Neural progenitor cell (in vitro differentiated cells): ENCODE measurements at places on chromosomes 4 and X.

DNA sequence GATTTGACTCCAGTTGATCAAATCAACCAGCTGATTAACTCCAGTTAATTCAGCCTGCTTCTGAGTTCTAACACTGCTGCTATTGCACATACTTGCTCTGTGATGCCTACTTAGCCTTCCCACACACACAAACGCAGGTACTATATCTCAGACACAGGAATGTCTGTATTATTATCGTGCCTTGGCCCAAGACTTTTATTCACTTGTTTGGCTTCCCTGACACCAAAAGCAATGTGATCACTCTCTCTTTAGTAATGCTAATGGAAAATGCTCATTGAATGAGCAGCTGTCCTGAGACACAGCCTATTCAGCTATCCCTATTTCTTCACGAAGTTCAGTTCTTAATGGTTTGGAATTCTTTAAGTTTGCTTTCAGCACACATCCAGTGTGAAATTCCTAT, 356.4 kb upstream of the CXorf51A start:
- DNase-seq: no peak

GRCh38 chrX:11305641-11306040, 12.4 kb downstream of the AMELX start:
- no peak for DNase-seq

- DNase-seq: no peak
These were observed 38.6 kb downstream of the MAGEB17 start for GRCh38 chrX:16205840-16206239.

- no peak for DNase-seq
These were observed 18.0 kb upstream of the CT45A1 start for GRCh38 chrX:135695471-135695870.

GRCh38 chrX:7970428-7970827, 43.2 kb upstream of the PNPLA4 start:
- DNase-seq: no peak

DNA sequence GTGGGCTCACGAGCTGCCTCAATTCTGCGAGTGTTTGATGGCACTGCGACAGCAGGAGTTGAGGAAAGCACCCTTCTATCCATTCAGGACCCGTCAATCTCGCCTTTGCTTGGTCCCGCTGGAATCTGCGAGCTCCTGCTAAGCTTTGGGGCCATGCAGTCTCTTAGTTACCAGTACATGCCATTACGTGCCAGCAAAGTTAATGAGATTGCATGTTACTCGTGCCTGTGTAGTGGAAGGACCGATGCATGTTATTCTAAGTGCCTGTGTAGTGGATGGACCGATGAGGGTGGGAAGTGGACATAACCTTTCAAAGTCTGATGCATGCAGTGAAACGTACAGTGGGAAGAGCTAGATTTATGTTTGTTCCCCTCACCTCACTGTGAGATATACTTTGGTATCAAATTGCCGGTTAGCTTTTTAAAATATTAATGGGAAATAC, 569 bp downstream of the RPS3A start:
- DNase-seq: no peak

GRCh38 chrX:154350429-154351182, 23.8 kb downstream of the FLNA start:
- DNase-seq: no peak

- no peak for DNase-seq
These were observed 29.6 kb downstream of the AREG start for GRCh38 chr4:74474345-74475090.

DNA sequence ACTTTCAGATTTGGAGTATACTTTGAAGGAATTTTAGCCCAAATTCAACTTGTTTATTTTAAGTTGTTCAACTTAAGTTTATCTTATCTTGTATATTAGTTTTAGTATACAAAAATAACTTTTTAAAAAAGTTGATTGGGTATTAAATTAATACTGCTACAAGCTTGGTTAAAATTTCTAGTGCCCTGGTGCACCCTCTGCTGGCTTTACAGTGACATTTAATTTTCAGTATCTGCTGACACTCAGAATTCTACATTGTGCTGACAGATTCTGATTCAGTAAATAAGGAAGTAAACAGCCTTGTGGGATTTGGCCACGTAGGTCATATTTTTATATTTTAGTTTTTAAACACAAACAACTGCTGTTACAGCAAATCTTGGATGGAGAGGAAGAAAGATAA, 2.9 kb downstream of the EDA start:
- peak; percentile 14 for DNase-seq

- no peak for DNase-seq
These were observed 173.0 kb downstream of the GPC3 start for GRCh38 chrX:133812402-133812801.

DNA sequence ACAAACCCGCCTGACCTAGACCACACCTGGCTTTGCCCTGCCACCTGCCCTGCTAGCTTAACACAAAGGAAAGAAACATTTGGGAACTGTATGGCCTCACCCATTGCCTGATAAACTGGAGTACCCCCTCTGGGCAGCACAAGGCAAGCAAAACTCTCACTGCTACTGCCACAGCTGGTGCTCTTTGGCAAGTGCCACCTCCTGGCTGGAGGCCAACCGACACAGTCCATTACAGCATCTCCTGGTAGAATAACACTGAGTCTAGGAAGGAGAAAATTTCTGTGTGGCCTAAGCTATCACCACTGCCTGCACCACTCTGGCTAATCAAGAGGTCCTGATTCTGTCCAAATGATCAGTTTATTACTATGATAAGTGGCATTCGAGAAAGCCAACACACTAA, 18.9 kb upstream of the SPANXN3 start:
- DNase-seq: no peak

- DNase-seq: no peak
These were observed 557.7 kb upstream of the SLIT2 start for GRCh38 chr4:19693936-19694570.

- no peak for DNase-seq
These were observed 287.8 kb downstream of the RAPGEF2 start for GRCh38 chr4:159390648-159391047.

DNA sequence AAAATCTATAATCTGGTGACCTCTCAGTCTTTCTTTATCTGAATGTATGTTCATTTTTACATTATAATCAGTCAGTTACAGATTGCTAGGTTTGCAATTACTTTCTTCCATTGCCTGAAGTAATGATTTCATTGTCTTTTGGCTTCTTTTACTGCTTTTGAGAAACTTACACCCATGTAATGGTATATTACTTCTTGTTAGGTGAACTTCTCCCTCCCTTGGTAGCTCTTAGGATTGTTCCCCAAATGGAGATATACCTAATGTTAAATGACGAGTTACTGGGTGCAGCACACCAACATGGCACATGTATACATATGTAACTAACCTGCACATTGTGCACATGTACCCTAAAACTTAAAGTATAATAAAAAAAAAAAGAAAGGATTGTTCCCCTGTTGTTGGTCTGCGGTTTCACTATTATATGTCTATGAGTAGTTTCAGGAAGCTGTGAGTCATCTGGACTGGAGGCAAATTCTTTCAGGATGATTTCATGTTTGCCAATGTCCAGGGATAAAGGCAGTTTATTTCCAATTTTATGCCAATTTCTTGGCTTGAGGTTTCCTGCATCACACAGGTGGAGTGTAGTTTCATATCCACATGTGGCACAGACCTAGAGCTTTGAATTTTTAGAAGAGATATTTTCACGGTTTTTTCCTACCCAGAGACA, 21.8 kb downstream of the SPANXC start:
- DNase-seq: no peak

DNA sequence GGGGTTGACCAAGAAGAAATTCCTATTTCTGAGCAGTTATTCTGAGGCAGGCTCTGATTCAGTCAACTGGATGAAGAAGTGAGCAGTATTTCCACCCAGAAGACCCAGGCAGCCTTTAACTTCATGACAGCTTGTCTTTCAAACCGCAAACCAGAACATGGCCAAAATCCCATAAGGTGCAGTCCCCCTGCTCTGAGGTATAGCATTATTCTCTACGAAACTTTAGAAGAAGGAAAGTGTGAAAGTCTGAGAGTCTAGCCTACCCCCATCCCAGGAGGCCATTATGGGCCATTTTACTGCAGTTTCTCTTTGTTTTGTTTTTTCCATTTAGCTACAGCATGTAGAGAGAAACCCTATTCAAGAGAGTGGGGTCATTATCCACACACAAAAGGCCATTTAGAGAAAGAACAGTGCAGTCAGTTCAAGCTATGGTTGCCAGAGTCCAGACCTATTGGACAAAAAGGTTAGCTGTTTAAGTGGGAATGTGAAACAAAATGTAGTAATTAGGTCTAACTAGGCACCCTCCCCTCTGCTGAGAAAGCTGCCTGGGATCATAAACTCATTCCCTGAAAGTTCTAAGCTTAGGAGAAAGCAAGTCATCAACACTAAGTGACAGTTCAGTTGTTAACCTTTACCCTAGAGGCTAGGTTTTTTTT, 52.1 kb upstream of the RASGEF1B start:
- DNase-seq: peak; percentile 77

GRCh38 chrX:129636175-129636681, 18.5 kb downstream of the APLN start:
- no peak for DNase-seq

DNA sequence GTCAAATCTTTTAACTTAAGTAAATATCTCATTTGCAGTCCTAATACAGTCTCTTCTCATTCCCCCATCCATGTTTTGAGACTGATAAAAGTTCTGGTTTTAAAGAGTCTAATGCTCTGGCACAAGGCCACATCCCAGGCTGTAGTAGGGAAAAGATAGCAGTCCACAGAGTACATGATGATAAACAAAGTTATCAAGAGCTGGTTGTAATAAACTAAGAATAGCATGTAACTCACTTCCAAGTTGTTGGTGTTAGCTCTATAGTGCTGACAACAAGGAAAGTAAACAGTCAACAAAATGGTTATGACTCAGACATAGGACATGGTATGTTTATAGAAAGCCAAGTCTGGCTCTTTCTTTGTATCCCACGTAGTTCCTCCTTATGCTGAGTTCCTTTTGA, 21.8 kb upstream of the AREG start:
- no peak for DNase-seq

GRCh38 chr4:32189130-32189529, 1469.0 kb downstream of the PCDH7 start:
- no peak for DNase-seq

DNA sequence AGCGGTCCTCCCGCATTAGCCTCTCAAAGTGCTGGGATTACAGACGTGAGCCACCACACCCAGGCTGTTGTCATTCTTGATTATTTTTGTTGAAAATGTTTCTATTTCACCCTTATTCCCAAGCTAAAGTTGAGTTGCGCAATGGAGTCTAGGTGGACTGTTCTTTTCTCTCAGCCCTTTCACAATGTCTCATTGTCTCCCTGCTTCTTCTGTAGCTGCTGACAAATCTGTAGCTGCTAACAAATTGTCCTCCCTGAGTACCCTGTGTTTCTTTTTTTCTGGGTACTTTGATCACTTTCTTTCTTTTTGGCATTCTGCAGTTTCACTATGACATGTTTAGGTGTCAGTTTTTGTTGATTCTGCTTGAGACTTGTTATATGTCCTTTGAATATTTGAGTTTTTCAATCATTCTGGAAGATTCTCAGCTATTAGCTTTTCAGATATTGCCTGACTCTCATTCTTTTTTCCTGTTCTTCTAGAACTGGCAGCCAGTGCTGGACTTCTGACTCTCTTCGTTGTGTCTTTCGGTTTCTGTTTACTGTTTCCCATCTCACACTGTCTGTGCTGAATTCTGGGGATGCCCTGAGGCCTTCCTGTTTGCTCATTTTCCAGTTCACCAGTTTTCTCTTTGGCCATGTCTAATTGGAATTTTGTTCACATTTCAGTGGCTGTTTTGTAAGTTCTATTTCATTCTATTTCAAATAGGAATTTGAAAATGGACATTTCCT, 6.6 kb downstream of the ABCD1 start:
- DNase-seq: no peak

DNA sequence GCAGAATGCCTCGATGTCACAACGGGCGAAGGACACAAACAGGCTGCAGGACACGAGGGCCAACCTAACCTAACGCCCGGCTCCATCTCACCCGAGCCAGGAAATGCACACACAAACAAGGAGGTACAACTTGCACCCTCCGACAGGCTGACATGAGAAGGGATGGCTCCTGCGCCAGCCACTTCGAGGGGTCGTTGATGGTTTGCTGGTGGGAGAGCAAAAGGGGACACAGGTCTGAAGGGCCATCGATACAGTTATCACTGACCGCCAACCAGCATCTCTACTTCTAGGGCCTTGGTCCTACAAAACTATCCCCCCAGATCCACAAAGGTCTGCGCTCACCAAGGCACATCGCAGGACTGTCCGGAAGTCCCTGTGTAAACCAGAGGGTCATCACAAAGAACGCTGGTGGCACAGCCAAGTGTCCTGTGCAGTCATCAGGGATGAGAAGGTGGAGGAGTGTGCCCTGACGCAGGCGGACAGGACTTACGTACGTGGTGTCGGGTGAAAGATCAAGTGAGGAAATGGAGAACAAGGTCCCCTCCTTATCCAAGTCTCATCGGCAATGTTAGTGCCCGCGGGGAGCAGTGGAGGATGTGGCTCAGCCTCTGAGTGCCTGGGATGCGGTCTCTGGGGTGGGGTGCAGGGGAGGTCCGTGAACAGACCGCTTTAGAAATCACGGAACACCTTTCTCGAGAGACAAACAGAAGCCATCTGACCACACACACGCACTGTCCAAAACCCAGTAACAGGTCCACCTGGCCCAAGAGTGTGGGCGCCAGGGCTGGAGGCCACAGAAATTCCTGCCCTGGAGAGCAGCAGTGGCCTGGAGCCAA, 7.0 kb downstream of the MXD4 start:
- no peak for DNase-seq

DNA sequence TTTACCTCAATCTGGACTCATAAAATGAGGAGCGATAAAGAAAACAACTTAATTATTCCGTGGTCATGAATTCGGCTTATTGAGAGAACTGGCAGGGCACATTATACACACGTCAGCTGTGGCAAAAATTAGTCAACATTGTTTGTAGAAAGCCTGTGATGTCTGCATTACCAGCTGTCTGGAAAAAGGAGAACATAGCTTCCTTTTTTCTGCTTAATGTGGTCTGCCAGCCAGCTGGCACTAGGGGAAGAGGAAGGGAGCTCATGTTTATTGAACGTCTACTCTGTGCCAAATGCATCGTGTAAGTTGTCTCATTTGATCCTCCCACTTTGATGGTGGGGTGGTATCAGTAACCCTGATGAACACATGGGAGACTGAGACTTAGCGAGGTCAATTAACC, 367.6 kb downstream of the ARHGAP24 start:
- no peak for DNase-seq

- no peak for DNase-seq
These were observed 228.1 kb downstream of the CBR4 start for GRCh38 chr4:168781926-168782325.

GRCh38 chr4:8874896-8875680, 3.4 kb upstream of the HMX1 start:
- DNase-seq: no peak

DNA sequence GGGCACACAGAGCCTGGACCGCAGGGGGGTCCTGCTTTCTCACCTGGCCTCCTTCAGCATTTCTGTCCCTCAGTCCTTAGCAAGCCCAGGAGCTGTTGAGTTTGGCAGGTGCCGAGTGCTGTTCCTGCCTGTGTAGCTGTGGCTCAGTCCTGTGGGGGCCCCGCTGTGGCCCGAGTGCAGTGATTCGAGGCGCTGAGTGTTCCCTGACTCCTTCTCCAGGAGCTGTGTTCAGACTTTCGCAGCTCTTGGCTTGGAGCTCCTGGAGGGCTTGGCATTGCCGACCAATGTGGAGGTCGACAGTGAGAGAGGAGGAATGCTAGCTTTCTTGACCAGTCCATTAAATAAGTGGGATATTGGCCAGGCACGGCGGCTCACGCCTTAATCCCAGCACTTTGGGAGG, 50.1 kb upstream of the MSANTD1 start:
- DNase-seq: no peak
